ENCODE measurements at places on chromosomes 1 and 21.

DNA sequence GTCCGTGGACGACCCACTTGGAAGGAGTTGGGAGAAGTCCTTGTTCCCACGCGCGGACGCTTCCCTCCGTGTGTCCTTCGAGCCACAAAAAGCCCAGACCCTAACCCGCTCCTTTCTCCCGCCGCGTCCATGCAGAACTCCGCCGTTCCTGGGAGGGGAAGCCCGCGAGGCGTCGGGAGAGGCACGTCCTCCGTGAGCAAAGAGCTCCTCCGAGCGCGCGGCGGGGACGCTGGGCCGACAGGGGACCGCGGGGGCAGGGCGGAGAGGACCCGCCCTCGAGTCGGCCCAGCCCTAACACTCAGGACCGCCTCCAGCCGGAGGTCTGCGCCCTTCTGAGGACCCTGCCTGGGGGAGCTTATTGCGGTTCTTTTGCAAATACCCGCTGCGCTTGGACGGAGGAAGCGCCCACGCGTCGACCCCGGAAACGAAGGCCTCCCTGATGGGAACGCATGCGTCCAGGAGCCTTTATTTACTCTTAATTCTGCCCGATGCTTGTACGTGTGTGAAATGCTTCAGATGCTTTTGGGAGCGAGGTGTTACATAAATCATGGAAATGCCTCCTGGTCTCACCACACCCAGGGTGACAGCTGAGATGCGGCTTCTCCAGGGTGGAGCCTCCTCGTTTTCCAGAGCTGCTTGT is 32.4 kb downstream of the PRMT2 start:
- DNase-seq: peak; percentile 75

- peak; percentile 90 for DNase-seq
Observed at GRCh38 chr1:91021686-91022517, at the start of gene ZNF644. TSS of gene ZNF644 (minus strand) at chr1:91022035. CDS start at chr1:90982353, 39,682 bp downstream.

DNA sequence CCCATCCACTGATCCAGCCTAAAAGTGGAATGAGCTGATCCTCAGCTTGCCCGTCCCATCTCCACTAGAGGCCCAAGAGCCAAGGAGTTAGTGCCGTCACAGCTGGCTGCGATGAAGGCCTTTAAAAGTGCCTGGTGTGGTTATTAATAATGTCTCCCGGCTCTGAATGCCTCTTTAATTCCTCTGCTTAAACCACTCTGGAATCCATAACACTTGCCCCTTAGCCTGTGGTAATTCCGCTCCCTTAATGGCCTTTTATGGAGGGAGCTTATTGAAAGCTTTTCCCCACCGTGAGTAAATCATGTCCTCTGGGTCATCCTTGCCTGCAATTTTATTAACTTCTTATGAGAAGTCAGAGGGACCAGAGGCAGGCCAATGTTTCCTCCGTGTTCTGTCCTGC is 55.4 kb downstream of the UBIAD1 start:
- no peak for DNase-seq

DNA sequence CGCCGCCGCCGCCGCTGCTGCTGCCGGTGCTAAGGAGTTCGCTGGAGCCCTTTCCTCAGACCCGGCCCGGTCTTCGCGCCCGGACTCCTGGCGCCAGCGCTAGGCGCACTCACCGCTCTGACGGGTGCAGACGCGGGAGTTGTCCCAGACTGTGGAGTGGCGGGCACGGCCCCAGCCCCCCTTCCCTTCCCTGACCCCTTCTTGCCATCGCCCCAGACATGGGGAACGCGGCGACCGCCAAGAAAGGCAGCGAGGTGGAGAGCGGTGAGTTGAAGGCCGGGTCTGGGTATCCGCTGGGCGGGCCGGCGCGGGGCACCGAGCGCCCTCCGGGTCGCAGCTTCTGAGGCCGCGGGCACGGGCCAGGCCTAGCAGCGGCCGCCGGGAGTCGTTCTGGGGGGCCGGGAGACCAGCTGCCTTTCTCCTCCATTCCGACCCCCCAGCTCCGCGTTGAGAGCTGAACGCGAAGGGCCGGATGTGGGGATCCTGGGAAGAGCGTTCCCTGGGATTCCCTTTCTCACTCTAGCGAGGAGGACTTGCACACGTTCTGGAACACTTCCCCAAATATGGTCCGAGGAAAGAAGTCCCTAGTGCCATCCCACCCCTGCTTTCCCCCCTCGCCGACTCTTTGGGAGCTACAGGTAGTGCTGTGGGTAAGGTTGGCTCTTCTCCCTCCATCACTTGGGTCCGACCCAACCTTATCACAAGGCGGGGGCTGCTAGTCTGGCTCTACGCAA is 65.8 kb upstream of the PRKACB start:
- peak; percentile 21 for DNase-seq

GRCh38 chr1:32772281-32773017 is 44.7 kb downstream of the YARS1 start:
- no peak for DNase-seq

DNA sequence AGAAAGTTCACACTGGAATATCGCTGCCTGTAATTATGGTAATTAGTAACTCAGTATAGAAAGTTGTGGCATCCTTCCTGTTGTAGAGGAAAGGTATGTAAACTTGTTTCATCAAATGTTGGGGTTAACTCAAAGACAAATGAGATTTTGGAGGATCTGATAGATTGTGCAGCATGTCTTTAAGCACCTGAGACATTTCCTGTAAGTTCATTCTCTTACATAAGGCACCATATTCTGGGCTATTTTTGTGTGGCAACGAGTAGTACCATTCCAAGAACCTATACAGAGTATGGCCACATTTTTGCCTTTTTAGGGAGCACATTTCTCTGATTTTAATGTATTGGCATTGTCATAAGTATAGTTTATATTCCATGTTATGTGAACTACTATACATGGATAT is 88.8 kb downstream of the CDC14A start:
- no peak for DNase-seq

GRCh38 chr1:115265099-115265498 is 73.0 kb downstream of the NGF start:
- no peak for DNase-seq

DNA sequence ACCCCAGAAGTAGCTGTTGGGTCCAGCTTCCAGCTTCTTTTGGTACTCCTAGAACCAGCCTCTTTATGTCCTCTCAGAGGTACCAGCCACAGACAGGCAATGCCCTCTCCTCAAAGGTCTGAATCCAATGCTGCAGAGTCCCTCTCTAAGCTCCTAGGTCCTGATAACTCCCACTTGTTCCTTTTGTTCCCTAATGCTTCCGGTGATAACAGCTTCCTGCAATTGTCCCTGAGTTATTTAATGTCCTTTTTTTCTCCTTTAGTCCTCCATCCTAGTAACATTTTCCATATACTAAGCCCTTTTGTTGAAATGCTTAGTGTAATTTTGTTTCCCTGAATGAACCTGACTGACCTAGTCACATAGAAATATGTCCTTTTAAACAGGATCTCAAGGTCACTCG is 201.7 kb upstream of the BEND5 start:
- no peak for DNase-seq

Measured in GM13976 (cell line).